Panc1 (cell line): ENCODE measurements at places on chromosomes 12 and 14.
A peak's percentile ranks its signal among the peaks of the same experiment; 100 is the strongest.

DNA sequence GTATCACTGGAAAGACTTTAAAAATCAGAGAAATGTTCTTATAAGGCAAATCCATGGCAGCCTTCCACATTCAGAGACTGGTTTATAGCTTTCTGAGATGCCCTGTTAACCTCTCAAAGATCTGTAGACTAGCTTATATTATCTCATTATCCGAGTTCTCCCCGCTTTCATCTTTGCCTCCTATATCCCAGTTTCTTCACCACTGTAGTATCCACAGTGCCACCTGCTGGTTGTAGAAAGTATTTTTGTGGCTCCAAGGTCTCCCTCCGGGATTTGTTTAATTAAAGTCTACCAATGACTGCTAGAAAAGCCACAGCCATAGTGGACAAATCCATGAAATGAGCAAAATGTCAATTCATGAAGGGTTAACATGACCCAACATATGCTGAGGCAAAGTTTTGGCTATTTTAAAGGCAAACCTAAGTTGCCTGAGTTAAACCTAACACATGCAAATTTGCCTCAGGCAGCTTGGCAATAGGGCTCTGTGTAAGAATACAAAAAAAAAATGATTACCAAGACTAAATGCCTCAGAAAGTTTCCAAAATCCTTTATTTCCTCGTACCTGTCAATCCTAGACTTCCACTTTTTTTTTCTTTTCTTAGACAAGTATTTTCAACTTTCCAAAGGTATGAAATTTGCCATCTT, 218.8 kb upstream of the BMP4 start:
- DNase-seq = peak; percentile 20

DNA sequence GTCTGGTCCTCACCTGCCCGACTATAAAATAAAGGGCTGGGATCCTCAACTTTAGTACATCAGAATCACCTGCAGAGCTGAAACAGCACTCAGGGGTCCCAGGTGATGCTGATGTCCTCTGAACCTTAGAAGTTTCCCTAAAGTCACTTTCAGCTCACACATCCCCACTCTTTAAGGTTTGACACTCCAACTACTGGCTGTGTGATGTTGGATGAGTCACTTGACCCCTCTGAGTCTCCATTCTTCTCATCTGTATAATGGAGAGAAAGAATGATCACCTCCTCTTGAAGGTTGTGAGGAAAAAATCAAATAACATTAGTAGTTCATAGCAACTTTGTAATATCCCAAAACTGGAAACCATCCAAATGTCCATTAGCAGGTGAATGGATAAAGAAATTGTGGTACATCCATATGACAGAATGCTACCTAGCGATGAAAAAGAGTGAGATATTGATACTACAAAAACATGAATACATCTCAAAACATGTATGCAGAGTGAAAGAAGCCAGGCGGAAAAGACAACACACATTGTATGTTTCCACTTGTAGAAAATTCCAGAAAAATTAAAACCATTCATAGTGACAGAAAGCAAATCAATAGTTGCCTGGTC, 13.3 kb downstream of the TMEM119 start:
- no peak for DNase-seq

DNA sequence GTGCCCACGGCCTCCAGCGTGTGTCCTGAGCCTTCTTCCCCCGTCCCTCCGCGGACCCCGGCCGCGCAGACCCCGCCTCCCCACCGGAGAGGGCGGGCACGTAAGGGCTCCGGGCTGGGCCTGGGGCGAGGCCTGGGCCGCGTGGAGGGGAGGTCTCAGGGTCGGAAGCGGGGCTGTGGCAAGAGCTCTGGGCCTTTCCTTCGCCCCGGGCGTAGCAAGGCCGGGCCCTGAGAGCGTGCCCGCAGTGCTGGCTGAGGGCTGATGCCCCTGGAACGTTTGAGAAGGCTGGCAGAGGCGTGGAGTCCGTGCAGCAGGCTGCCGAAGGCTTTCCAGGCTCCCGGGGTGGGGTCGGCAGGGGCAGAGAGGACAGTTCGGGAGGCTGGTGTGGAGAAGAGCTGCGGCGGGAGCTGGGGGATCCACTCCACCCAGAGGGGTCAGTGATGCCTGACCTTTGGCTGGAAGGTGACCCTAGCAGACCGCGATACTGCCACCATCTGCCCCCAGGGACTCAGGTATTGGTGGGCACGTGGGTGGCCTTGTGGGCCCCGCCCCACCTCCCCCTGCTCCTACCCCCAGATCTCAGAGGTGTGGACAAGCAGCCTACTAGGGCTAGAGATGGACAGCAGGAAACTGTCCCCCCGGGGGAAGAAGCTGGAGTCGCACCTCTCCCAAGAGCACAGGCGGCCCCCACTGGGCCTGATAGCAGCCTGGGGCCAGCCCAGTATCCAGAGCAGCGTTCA, 558 bp downstream of the TEX22 start:
- DNase-seq = no peak

DNA sequence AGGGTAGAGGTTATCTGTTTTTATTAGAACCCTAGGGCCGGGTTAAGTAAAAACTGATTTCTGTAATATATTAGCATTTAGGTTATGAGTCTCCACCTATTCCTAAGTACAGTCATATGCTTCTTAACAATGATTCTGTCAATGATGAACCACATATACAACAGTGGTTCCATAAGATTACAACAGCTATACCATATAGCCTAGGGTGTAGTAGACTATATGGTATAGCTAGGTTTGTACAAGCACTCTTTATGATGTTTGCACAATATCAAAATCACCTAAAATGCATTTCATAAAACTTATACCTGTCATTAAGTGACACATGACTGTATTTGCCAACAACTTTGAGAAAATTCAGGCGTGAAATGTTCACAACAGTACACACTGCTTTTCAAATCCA, 110.6 kb downstream of the RPL10L start:
- DNase-seq = no peak

- DNase-seq = no peak
Observed at GRCh38 chr14:50997712-50998111, 53.4 kb upstream of the PYGL start.

DNA sequence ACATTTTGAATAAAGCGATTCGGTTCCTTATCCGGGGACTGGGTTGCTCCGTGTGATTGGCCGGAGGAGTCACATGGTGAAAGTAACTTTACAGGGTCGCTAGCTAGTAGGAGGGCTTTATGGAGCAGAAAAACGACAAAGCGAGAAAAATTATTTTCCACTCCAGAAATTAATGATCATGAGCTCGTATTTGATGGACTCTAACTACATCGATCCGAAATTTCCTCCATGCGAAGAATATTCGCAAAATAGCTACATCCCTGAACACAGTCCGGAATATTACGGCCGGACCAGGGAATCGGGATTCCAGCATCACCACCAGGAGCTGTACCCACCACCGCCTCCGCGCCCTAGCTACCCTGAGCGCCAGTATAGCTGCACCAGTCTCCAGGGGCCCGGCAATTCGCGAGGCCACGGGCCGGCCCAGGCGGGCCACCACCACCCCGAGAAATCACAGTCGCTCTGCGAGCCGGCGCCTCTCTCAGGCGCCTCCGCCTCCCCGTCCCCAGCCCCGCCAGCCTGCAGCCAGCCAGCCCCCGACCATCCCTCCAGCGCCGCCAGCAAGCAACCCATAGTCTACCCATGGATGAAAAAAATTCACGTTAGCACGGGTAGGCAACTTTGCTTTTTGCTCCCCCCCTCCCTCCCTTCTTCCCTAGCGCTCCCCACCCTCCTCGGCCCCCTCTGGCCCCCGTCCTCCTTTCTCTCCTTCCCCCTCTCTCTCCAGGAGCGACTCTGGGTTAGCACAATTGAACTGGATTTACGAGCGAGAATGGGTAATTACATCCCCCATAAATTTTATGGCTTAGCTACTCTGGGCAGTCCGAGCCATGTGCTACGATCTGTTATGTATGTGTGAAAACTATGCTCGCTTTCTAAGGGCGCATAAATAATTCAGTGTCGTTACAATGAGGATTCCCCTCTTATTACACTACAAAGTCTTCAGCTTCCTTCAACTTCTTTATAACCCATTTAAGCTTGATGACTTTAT, at the start of gene HOXC4:
TSS of gene HOXC4 (plus strand) at position 85 of the 991 bp plus-strand sequence. CDS start at position 173, 88 bp downstream.
- DNase-seq = no peak

- no peak for DNase-seq
Observed at GRCh38 chr12:70353780-70354660, 12.1 kb upstream of the KCNMB4 start.

- no peak for DNase-seq
Observed at GRCh38 chr12:19507823-19508222, 68.5 kb downstream of the AEBP2 start.

GRCh38 chr14:101535232-101535631, 26.1 kb upstream of the DIO3 start:
- DNase-seq = no peak

GRCh38 chr14:59371771-59372170, 93.4 kb downstream of the GPR135 start:
- DNase-seq = no peak

DNA sequence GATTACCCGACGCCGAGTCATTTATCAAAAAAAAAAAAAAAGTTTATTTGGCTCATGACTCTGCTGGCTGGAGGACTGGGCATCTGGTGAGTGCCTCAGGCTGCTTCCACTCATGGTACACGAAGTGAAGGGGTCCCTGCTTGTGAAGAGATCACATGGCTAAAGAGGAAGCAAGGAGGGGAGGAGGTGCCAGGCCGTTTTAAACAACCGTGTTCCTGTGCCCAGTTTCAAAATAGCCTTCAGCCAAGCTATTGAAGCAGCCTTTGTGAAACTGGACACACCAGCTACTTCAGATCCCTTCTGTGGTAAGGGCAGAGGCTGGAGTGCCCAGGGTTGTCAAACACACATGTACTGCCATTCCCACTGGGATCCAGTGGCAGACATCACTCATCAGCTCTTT, 7.6 kb downstream of the POP5 start:
- DNase-seq = no peak

- DNase-seq = no peak
Observed at GRCh38 chr14:45757655-45758054, 504.7 kb upstream of the MIS18BP1 start.

DNA sequence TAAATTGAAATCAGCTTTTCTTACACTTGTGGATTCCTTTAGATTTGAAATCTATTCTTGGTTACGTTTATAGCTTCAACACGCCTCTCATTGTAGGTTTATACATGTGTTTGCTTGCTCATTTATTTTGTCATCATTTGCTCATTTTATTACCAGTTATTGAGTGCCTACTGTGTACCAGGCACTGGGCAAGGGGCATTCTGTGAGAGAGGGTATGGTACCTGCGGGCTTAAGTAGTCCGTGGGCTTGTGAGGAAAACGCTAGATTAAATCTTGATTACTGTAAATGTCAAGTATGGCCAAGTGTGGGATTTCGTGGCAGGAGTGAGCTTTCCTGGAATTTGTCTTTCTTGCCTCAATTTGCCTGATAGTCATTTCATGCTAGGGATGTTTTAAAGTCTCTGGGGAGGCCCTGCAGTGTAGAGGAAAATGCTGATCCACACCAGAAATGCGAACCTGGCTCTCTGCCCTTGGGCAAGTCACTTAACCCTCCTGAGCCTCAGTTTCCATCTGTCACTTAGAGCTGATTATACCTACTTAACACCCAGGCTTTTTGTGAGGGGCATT, 92.7 kb downstream of the CACNA1C start:
- DNase-seq = no peak

DNA sequence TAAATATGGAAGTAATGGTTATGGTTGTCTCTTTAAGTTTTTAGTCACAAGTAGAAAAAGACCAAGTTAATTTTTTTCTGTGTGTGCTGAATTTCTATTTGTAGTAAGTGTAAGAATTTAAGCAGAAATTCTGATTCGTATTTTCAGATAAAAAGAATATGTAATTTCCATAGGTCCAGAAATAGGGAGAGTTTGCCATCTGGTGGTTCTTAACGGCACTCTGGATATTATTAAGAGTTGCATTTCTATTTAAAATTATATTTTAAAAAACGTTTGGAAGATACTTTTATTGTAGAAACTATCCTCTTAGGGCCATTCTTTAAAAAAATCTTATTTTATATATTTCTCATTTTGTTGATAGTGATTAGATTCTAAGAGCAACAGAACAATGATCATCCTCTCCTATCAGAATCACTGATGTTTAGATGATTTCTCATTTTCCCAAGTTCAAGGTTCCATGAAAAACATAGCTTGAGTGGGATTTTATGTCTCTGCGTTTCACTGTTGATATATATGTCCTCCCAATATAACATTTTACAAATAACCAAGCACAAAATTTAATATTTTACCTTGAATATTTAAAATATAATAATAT, 88.3 kb downstream of the LRRK2 start:
- DNase-seq = no peak

DNA sequence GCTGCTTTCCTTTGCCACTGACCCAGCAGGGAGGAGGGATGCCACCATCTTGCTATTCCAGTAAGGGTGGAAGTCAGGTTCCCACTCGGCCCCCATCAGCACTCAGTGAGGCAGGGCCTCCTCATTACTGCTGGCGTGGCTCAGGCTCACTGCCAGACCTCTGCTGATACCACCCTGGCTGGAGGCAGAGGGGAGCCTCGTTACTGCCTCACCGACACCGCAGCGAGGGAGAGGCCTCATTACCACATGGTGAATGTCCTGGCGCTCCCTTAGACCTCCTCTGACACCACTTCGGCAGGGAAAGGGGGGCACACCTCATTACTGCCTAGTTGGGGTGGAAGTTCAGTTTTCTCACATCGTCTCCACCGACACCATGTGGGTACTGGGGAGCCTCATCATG, 354.1 kb downstream of the CACNA1C start:
- no peak for DNase-seq

DNA sequence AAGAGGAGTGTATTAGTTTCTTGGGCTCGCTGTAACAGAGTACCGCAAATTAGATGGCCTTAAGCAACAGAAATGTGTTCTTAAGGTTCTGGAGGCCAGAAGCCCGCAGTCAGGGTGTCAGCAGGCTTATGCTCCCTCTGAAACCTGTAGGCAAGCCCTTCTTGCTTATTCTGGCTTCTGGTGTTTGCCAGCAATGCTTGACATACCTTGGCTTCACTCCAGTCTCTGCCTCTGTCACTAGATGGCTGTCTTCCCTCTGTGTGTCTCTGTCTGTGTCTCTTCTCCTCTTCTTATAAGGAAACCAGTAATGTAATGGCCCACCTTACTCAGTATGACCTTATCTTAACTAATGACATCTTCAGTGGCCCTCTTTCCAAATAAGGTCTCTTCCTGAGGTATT, 85.1 kb downstream of the DERA start:
- no peak for DNase-seq
